Activated CD4-positive, CD25-positive, alpha-beta regulatory T cell treated with anti-CD3 and anti-CD28 coated beads, Interleukin-2, amount 50 U/mL, for 24 hours (primary cell): ENCODE measurements at places on chromosomes 13 and 19.

GRCh38 chr13:98585946-98586345 lies 9.0 kb upstream of the STK24 start:
- ATAC-seq: no peak

DNA sequence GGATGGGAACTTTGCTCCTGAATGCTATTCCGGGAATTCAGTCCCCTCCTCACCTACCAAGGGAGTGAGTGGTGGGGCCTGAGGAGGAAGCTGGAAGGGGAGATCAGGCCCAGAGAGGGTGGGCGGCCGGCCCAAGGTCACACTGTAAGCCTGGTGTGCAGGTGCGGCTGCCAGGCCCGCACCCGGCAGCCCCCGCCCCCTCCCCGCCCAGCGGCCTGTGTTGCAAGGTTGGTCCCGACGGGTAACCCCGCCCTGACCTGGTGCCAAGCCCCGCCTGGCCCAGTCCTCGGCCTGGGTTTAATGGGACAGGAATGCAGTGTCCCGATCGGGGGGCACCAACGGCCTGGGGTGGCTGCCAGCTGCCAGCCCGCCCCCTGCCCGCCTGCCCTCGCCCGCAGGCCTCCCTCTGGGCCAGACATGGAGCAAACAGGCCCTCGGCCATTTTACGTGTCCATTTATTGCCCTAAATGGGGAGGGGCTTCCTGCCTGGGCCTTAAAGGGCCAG lies 5.5 kb downstream of the ZBTB7A start:
- ATAC-seq: no peak

DNA sequence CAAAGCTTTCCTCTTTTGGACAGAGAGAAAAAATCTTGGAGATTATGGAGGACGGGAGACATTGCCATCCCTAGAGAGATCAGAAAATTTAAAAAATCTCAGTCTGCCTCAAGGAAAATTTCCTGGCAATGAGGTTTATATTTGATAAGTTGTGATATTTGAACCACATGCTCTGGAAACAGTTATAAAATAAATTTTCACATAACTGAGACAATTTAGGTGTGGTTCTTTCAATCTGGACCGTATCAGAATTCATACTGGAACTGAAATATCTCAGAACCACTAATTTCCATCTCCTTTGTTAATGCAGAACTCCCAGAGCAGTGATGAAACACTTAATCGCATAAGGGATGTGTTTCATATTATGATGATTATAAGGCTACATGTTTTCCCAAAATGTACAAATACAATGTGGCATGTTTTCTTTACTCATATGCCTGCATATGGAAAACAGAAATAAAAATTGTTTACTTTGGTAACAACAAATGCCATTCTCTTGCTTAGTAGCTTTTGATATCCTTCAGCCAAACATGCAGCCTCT lies 13.7 kb downstream of the UBE2L5 start:
- no peak for ATAC-seq

DNA sequence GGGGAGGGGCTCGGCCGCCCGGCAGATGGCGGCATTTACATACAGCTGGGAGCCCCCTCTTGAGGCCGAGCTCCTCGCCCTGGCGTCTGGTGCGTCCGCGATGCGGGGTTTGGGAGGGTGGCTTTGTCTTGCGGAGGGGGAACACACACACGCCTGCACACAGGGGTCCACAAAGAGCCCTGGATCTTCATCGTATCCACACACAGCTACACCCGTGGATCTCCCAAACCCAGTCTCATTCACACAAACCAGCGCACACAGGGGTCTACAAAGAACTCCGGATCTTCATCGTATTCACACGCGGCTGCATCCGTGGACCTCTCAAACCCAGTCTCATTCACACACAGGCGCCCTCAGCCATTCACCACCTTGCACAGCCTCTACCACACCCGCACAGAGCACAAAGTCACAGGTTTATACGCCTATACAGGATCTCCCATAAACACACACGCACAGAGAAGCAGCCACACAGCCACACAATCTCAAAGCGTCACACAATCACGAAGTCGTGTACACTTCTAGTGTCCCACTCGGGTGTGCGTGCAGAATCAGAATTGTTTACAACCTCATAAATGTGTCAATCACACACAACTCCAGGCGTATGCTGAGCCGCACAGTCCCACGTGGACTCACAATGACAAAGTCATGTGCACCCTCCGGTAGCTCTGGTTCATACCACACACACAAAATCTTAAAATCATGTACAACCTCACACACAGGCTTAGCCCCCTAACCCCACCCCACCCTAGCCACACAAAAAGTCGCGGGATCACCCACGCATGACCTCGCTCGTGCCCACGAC lies 550 bp upstream of the DLL3 start:
- ATAC-seq: peak; percentile 42

DNA sequence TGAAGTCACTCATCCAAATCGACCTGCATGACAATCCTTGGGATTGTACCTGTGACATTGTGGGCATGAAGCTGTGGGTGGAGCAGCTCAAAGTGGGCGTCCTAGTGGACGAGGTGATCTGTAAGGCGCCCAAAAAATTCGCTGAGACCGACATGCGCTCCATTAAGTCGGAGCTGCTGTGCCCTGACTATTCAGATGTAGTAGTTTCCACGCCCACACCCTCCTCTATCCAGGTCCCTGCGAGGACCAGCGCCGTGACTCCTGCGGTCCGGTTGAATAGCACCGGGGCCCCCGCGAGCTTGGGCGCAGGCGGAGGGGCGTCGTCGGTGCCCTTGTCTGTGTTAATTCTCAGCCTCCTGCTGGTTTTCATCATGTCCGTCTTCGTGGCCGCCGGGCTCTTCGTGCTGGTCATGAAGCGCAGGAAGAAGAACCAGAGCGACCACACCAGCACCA lies 5.9 kb downstream of the SLITRK5 start:
- no peak for ATAC-seq

- no peak for ATAC-seq
Measured at GRCh38 chr19:2728783-2729387, 7.7 kb upstream of the DIRAS1 start.

GRCh38 chr13:89520468-89520867 lies 1827.0 kb upstream of the MIR17HG start:
- no peak for ATAC-seq

DNA sequence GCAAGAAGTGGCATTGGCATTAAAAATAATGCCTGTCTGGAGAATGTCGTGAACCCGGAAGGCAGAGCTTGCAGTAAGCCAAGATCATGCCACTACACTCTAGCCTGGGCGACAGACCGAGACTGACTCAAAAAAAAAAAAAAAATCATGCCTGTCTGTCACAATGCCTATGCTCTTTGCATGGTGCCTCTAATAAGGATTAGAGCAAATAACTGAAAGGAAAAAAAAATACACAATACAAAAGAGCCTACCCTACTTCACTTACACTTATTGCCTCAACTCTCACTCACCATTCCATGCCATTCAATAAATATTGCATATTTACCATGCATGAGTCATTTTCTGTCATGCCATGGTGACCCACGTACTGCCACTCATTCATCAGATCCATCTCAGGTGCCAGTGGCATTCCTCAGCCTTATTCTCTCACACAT lies 49.1 kb downstream of the TBC1D4 start:
- ATAC-seq: no peak

DNA sequence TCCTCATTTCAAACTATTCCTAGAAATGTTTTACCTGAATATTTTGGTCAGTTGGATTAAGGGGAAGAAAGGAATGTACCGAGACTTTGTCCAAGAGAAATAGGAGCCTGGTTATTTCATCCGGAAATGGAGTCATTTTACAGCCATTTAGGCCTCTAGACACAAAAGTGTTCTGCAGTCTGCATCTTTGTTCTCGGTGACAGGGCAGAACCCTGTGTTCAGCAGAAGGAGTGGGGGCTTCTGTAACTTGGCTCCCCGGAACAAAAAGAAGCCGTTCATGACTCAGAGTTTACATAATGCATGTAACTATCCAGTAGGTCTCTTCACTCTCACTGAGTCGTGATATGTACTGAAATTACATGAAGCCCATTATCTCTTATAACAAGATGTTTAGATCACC lies 21.6 kb upstream of the FNDC3A start:
- no peak for ATAC-seq

DNA sequence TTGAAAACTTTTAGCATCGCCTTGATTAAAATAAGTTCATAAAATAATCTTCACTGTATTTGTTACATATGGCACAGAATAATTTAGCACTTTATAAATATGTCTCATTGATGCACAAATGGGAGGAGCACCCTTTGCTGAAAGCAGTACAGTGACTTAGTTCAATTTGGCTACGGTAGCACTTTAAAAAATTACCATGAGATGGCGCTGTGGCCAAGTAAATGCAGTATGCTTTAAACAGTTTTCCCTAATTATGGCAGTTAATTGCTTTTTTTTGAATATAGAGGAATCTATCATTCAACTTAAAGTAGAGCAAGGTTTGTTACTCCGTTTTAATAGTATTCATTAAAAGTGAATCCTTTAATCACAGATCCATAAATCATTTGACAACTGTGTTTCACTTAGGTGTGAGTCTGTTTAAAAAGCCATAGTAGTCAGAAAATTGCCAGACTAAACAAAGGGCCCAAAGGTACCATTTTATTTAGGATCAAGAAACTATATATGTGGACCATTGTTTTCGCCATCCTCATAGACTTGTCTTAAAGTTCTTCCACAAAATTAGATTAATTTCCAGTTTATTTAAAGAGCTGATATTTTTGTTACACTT lies 34.7 kb upstream of the ESD start:
- ATAC-seq: no peak

DNA sequence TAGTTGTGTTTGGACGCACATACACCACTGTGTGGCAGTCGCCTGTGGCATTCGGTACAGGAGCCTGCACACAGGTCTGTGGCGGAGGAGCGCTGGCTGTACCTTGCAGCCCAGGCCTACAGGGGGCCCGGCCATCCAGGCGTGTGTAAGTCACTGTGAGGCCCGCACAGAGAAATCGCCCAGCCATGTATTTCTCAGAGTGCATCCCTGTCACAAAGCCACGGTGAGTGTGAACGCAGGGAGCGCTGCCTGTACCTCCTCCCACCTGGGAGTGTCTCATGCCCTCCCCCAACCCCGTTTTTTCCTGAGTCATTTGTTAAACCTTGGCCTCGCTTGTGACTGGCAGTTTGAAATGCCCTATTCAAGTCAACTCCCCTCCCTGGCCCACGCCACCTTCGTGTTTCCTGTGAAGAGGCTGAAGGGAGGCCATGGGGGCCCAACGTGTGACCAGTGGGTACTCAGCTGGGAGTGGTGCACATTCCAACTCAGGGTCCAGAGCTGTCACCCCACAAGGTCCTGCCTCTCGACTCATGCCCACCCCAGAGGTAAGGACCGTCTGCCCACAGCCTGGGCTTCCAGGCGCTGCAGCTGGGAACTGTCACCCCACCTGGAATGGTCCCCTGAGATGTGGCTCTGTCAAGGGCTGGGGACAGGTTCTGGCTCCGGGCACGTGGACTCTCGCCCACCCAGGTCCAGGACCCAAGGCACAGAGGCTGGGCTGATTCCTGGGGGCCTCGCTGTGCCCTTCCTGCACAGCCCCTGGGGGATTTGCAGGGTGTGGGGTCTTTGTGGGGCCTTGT lies 11.6 kb upstream of the RASA3 start:
- peak; percentile 17 for ATAC-seq

- no peak for ATAC-seq
Measured at GRCh38 chr13:71772361-71772760, 94.6 kb downstream of the DACH1 start.

GRCh38 chr13:80371840-80372509 lies 31.0 kb upstream of the SPRY2 start:
- ATAC-seq: no peak

- ATAC-seq: no peak
Measured at GRCh38 chr13:55554741-55555140, 1586.0 kb upstream of the PRR20A start.

GRCh38 chr19:29303719-29304090 lies 90.8 kb upstream of the UQCRFS1 start:
- no peak for ATAC-seq

DNA sequence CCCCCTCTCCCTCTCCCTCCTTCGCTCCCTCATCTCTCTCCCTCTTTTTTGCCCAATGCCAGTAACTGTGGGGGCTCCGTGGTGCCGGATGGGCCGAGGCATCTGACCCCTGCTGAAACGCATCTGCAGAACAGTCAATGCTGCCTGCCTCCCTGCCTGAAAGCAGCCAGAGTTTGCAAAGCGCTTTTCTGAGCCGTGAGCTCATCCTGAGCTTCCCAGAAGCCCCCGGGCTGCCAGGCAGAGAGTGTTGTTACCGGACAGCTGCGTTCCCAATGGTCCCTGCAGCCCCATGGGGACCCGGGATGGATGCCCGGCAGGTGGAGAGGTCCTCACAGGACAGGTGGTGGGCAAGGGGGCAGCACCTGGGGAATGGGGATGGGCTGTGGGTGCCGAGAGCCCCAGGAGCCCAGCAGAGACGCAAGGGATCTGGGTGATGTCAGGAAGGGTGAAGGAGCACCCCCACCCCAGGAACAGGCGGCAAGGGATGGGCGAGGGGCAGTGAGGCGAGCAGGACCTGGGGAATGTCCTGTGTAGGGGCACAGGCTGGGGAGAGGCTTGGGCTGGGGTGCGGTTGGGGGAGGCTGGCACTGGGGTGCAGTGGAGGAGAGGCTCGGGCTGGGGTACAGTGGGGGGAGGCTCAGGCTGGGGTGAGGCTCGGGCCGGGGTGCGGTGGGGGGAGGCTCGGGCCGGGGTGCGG lies 33.0 kb downstream of the GPX4 start:
- ATAC-seq: no peak

DNA sequence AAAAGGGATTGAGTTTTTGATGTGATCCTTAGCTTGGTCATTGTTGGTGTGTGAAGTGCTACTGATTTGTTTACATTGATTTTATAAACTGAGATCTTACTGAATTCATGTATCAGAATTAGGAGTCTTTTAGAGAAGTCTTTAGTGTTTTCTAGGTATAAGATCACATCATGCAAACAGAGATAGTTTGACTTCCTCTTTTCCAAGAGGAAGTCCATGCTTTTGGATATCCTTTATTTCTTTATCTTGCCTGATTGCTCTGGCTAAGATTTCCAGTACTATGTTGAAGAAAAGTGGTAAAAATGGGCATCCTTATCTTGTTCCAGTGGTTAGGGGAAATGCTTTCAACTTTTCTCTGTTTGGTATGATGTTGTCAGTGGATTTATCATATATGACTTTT lies 561.2 kb upstream of the SLITRK1 start:
- no peak for ATAC-seq

GRCh38 chr19:41930926-41931592 lies 2.8 kb upstream of the ERFL start:
- no peak for ATAC-seq

GRCh38 chr19:1307320-1307719 lies 21.6 kb downstream of the EFNA2 start:
- no peak for ATAC-seq

GRCh38 chr19:13712767-13713201 lies 51.5 kb upstream of the MRI1 start:
- ATAC-seq: no peak

DNA sequence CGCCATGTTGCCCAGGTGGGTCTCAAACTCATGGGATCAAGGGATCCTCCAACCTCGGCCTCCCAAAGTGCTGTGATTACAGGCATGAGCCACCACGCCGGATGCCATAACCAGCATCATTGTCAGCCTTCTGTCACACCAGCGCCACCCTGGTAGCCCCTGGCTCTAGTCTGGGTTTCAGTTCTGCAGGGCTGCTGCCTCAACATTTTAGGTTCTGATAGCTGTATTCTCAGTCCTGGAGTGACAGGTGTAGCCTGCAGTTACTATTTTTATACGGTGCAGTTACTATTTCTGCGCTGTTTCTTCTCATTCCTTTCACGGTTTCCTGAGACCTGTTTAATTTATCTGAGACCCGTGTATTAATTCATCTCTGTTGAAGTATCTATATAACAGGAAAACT lies 57.1 kb downstream of the TRPM4 start:
- ATAC-seq: no peak

GRCh38 chr13:44678197-44678596 lies 102.1 kb upstream of the TSC22D1 start:
- no peak for ATAC-seq
